SJSA1 (cell line): ENCODE measurements at places on chromosomes 12 and 14.

GRCh38 chr14:54809767-54810166 is 92.9 kb downstream of the GCH1 start:
- no peak for DNase-seq
- H3K27ac ChIP-seq, result no peak overlapping the region
- H3K4me3 ChIP-seq, result no peak overlapping the region
- no peaks in the 10 kb centered on the region for H3K36me3 ChIP-seq

DNA sequence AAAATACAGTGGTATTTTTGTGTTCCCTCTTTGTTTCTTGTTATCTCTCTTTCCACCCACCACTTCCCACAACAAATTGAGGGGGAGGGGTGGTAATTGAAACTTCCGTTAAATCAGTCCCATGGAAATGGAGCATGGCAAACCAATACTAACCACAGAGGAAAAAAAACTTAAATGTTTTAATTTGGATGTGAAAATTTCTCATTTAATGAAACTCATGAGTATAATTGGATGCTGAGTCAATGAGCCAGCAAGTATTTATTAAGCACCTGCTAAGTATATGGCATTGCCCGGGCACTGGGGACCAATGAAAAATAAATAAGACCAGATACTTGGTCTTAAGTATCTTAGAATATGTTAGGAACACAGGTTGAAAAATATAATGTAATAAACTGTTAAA is 147.5 kb downstream of the KCNH5 start:
- DNase-seq, result no peak
- no peak overlapping the region for H3K4me3 ChIP-seq
- H3K27ac ChIP-seq, result no peak overlapping the region
- H3K36me3 ChIP-seq, result no peaks in the 10 kb centered on the region
- H3K4me1 ChIP-seq, result no peaks in the 10 kb centered on the region

DNA sequence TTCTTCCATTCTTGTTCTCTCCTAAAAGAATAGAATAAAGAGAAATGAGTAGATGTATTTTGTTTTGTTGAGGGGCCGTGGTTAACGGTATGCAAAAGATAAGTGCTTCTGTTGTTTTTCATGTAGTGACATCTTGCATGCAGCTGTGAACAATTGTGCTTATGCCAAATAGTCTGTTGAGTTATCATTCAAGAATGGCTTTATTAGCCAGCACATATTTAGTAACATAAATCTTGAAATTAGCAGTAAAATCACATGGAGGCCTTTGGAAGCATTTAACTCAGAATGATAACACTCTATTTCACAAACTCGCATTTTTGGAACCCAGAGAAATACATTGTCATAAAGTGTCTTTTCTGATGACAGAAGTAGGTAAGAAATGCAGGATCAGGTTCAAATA is 1772.0 kb upstream of the FLRT2 start:
- no peaks in the 10 kb centered on the region for H3K36me3 ChIP-seq
- H3K27ac ChIP-seq, result no peak overlapping the region
- H3K4me1 ChIP-seq, result no peaks in the 10 kb centered on the region
- no peak for DNase-seq
- no peaks in the 10 kb centered on the region for H3K27me3 ChIP-seq

GRCh38 chr12:65962921-65963861 is 138.9 kb downstream of the HMGA2 start:
- peaks cover 50% of the 10 kb centered on the region for H3K4me1 ChIP-seq
- peak; percentile 57 for DNase-seq
- H3K36me3 ChIP-seq, result no peaks in the 10 kb centered on the region
- no peaks in the 10 kb centered on the region for H3K27me3 ChIP-seq
- H3K4me3 ChIP-seq, result no peak overlapping the region

DNA sequence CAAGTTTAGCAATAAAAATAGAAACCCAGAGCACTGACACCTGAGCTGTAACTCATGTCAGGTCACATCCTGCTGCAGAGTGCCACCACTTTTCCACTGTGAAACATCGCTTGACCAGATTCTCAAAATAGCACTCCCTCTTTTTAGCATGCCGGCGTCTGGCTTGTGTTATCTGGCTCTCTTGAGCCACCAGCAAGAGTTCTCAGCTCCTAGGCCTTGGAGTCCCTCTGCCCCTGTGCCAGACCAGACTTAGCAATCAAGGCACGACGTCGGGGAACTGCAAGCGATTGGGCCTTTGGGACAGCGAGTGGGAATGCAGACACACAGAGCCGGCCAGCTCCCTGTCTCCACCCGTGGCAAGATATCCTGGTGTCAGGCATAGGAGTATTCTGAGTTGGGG is 52.5 kb downstream of the SPIC start:
- DNase-seq, result no peak
- H3K4me3 ChIP-seq, result no peak overlapping the region
- no peaks in the 10 kb centered on the region for H3K36me3 ChIP-seq
- H3K4me1 ChIP-seq, result no peaks in the 10 kb centered on the region

DNA sequence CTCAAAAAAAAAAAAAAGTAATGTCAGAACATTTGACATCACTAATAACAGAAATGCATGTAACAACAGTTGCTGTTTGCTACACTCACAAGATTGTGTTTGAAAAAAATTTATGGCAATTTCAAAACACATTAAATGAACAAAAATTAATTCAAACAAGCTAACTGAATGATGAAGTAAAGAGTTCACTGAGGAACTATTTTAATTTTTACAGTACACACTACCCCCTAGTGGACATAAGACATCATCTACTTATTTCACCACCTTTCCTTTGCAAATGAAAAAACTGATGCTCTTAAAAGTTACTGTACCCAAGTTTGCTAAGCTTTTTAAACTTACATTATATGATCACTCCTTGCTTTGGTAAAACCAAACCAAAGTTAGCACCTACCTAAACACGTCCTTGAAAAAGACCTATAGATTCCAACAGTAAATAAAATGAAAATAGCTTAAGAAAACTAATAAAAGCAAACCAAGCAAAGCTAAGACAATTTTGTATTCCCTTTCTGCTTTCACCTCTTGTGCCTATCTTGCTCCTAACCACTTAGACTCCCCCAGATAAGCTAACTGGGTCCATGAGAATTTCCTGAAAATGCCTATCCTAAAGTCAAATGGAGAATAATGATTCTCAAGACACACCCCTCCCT is 22.2 kb downstream of the UBE2N start:
- H3K4me3 ChIP-seq, result no peak overlapping the region
- H3K27me3 ChIP-seq, result no peaks in the 10 kb centered on the region
- no peak overlapping the region for H3K27ac ChIP-seq
- peaks cover 5% of the 10 kb centered on the region; the same call in 1 of the 2 replicates for H3K36me3 ChIP-seq

DNA sequence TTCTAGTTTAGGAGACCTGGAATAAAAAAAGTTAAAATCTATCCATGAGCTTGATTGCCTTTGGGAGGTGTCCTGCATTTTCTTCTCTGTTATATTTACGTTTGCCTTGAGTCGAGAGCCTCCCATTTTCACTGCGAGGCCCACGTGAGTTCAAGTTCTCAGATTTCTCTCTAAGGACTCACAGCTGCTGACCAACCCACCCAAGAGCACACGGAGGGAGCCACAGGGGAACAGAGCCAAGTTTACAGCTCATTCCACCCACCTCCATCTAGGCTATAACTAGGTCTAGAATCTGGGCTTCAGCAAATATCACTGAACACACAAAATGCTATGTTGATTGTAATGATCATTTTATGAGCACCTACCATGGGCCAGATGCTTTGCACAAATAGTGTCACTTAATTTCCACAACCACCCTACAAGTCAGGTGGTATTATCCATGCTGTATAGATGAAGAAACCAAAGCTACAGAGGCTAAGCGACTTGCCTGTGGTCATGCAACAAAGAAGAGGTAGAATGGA is 16.7 kb downstream of the ALDH1L2 start:
- H3K4me1 ChIP-seq, result no peaks in the 10 kb centered on the region
- H3K4me3 ChIP-seq, result no peak overlapping the region
- no peaks in the 10 kb centered on the region for H3K36me3 ChIP-seq
- H3K27me3 ChIP-seq, result no peaks in the 10 kb centered on the region
- DNase-seq, result no peak

DNA sequence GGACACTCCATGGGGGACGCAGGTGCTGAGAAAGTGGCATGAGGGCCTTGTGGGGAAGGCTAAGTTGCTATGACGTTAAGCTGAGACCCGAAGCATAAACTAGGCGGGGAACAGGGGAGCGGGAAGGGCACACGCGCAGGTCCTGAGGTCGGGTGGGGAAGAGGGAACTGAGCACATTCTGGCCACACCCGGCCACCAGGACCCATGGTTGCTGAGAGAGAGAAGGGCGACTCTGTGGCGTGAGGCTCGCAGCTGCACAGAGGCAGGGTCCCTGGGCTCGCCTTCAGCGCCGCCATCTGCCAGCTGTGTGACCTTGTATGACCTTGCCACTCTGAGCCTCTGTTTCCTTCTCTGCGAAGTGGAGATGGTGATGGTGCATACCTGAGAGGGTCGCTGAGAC is 182.5 kb downstream of the PHETA1 start:
- DNase-seq, result no peak
- H3K4me1 ChIP-seq, result no peaks in the 10 kb centered on the region
- peaks cover 12% of the 10 kb centered on the region for H3K27me3 ChIP-seq

- no peak overlapping the region for H3K27ac ChIP-seq
- no peak overlapping the region for H3K4me3 ChIP-seq
- no peak for DNase-seq
- no peaks in the 10 kb centered on the region for H3K27me3 ChIP-seq
- no peaks in the 10 kb centered on the region for H3K36me3 ChIP-seq
Measured at GRCh38 chr12:93006471-93007208, 77.5 kb upstream of the EEA1 start.
